ENCODE measurements at places on chromosomes 11 and 22.

- no peak for DNase-seq
Measured at GRCh38 chr11:76248210-76248609, 41.9 kb upstream of the WNT11 start.

GRCh38 chr11:66371627-66372415, at the start of gene SLC29A2:
Gene SLC29A2, minus strand, starts transcription at chr11:66371760. Its CDS starts 169 bp downstream, at chr11:66371591.
- DNase-seq: peak; percentile 71

- DNase-seq: no peak
Measured at GRCh38 chr22:27669798-27670599, 131.6 kb downstream of the MN1 start.

GRCh38 chr11:3824714-3825472, 15.9 kb downstream of the RHOG start:
- peak; percentile 67 for DNase-seq

- DNase-seq: no peak
Measured at GRCh38 chr22:23054531-23055257, 15.6 kb upstream of the GNAZ start.

DNA sequence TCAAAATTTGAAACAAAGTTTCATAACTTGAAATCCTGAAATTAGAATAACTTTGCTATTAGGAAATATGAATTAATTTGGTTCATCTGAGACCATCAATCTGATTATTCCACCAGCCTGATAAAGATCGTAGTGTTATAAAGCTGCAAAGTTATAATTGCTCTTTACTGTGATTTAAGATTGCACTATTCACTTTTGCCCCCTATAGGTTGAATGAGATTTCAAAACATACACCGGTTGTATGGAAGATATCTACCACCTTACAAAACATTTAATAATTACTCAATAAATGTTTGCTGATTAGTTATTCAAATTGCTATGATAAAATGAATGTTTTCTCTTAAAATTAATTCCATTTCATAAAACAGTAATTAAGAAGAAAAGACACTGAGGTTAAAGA, 26.1 kb downstream of the APIP start:
- no peak for DNase-seq

DNA sequence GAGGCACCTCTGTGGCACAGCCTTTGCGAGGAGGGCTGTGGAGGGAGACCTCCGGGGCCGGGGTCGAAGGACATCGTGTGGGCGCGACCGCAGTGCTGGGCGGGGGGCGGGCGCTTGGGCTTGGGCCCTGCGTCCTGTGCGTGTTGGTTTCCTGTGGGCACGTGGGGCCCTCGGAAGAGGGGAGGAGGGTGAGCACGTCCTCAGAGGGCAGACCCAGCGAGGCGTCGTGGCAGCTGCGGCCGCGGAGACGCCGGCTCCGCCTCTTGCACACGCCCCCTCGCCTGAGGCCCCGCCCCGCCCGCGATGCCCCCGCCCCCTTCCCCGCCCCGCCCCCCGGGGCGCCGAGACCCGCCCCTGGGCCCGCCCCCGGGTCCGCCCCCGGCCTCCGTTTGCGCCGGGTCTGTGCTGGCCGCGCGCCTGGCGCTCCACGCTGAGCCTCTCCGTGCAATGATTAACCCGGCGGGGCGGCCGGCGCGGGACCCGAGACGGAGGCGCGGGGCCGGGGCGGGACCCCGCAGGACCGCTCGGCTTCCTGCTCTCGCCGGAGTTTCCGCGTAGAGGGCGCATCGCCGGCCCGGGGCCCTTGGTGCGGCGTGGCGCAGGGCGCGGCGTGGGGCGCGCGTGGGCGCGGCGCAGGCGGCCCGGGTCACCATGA, at the start of gene PRR5:
Gene PRR5 (plus strand): TSS at position 381 of the 655 bp plus-strand sequence. CDS start 271 bp downstream, at position 652.
- peak; percentile 67 for DNase-seq

GRCh38 chr11:115869780-115870431, 365.7 kb upstream of the CADM1 start:
- DNase-seq: no peak

DNA sequence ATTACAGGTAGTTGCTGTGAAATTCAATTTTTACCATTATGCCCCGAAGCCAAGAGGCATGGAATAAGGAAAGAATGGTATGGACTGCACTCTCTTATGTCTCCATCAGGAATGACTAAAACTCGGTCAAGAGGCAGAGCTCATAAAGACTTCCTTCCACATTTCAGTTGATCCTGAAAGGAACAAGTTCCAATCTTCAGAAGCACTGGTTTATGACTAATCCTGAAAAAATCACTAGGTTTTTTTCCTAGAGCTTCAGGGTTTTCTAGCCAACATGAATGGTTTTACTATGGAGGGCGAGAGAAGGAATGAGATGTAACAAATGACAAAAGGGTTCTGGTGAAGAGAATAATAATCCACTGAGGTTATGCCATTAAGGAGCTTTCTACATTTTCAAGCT, 832.2 kb downstream of the NTM start:
- no peak for DNase-seq

GRCh38 chr11:38667359-38667758, 2069.3 kb upstream of the RAG2 start:
- DNase-seq: no peak

DNA sequence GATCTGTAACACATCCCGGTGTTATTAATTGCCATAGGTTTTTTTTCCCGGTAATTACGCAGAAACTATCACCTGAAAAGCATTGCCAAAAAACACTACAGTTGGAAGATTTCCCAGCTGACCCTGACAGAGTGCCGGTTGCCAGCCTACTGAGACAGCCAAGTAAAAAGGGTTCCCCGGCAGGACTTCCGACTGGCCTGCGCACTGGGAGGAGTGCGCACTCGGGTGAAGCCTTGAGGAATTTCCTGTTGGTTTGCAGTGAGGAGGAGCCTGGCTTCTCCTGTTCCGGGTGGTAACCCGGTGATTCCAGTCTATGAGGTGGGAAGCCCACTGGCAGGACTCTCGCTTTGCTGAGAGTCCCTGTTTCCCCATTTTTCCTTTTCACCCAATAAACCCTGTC, 52.1 kb downstream of the CNTF start:
- no peak for DNase-seq

DNA sequence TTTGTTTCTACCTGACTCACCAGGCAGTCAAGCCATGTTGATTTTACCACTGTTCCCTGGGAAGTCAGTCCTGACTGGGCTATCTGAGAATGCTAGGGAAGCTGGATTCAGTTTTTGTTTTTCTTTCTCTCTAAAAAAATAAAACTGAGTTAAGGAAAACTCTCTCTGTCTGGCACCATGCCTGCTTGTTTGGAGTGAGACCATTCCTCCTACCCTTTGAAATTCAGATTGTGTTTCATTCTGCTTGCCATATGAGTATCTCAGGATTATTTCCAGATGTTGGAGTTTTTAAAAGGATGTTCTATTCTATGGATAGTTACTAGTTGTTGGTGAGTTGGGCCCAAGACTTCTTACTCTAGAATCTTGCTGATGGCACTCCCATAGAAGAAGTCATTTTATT, 1917.0 kb downstream of the LRRC4C start:
- no peak for DNase-seq

DNA sequence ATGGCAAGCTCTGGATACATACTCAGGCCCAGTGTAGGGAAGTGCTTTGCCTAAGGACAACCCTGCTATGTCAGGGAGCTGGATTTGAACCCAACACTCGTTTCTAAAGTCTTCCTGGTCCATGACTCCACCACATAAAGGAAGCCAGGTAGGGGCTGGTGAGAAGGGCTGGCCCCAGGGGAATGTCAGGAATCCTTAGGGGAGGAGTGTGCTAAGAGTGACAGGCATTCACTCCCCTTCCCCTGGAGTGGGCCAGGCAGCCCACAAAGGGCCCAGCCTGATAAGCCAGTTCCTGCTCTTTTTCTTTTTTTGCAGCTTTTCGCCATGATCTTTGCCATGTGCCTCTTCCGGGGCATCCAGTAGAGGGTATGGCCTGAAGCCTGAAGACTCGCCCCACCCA, 21.9 kb downstream of the TP53I11 start:
- no peak for DNase-seq

DNA sequence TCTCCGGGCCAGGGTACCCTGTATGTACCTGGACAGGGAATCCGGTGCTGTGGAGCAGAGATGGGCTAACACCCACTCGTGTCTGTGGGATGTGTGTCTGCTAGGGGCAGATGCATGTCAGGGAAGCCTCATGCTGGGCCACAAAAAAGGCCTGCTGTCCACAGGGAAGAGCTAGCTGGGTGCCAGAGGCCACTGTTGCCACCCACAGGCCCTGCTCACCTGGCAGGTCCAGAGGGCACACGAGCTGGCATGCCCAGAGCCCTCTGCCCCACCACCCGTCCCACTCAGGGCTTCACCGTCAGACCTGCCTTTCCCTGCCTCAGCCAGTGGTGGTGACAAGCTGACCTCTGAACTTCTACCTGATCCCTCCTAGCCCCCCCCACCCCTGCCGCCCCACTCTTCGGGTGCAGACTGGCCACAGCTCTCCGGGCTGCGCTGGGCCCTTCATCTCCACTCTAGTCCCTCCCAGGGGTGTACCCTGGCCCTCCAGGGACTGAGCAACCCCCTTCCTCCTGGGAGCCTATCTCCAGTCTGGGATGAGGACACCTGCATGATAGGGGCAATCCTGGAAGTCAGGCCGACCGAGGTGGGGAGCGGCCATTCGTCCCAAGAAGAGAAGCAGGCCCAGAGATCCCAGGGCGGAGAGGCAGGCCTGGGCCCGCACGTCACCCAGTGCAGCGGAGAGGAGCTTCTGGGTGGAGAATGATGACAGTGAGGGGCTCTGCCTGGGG, 1.4 kb downstream of the SLC25A22 start:
- DNase-seq: no peak

GRCh38 chr22:40659166-40659565, 20.1 kb upstream of the MCHR1 start:
- DNase-seq: no peak

GRCh38 chr11:100647861-100648260, 39.2 kb upstream of the ARHGAP42 start:
- DNase-seq: no peak

DNA sequence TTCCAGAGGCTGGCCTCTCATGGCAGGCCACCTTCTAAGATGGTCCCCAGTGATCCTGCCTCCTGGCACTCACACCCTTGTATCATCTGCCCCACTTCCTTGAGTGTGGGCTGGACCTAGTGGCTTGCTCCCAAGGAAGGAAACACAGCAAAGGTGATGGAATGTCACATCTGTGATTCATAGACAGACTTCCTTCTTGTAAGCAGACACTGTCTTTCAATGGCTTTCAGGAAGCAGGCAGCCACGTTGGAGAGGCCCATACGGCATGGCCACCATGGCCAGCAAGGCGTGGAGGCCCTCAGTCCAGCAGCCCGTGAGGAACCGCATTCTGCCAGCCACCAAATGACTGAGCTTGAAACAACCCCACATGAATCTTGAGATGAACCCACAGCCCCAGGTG, 11.3 kb downstream of the LMO1 start:
- DNase-seq: no peak

GRCh38 chr11:127042445-127042844, 41.9 kb upstream of the KIRREL3 start:
- DNase-seq: no peak

- no peak for DNase-seq
Measured at GRCh38 chr22:29380856-29381255, 7.5 kb downstream of the AP1B1 start.

DNA sequence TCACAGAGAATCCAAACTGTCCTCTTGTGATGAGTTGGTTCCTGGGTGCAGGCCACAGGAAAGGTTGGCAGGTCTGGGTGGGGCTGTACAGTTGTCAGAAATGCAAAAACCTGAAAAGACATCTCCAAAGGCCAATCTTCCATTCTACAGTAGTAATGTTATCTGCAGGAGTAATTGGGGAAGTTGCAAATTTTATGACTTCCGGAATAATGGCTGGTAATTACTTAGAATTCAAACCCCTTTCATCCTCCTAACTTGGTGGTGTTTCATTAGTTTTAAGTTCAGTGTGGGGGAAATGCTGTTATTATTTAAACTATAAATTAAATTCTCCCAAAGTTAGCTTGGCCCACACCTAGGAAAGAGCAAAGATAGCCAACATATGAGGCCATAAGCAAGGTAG, 64.7 kb upstream of the FAT3 start:
- DNase-seq: no peak

DNA sequence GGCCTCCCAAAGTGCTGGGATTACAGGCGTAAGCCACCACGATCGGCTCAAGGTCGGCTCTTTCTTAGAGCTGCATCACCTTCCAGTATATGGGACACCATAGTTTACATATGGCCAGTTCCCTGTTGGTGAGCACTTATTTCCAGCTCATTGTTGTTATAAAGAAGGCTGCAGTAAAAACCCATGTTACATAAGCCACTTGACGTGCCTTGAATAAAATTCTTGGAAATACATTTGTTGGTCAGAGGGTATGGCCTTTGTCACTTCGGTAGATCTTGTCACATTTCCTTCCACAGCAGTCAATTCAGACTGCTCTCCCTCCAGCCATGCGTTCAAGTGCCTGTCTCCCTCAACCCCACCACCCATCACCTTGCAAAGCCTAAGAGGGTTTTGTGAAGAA, 92.9 kb downstream of the PRR5L start:
- DNase-seq: no peak

DNA sequence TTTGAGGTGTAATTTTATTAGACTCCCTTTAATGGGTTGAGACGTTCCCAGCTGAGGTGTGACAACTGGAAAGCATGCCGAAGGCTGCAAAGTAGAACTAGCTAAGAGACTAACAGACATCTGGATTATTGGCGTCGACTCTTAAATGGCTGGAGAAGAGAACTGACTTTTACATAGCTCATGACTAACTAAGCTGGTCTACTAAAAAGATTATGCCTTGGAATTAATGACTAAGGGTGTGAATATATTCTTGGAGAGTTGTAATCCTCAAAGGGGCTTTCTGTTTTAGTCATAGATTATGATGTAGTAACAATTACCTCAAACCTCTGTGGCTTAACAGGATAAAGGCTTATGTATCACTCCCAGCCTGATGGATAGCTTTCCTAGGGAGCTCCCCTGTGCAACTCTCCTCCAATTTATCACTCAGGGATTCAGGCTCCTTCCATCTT, 39.5 kb upstream of the SLC5A12 start:
- DNase-seq: no peak

GRCh38 chr22:20507253-20508066, at the start of gene MED15:
Gene MED15, plus strand, starts transcription at chr22:20507610. Its CDS starts 69 bp downstream, at chr22:20507679.
- peak; percentile 75 for DNase-seq

DNA sequence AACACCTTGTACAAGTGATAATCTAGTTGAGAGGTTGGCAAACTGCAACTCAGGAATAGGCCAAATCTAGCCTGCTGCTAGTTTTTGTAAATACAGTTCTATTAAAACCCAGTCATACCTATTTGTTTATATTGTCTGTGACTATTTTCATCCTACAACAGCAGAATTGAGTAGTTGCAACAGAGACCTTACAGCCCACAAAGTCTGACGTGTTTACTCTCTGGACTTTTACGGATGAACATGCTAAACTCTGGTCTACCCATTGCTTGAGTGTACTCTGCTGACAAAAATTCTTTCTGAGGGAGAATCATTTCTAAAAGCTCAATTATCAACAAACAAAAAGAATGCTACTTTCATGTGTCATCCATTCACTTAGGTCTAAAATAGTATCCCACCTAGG, 287.0 kb downstream of the DYNC2H1 start:
- no peak for DNase-seq

Data from stimulated activated CD8-positive, alpha-beta memory T cell treated with anti-CD3 and anti-CD28 coated beads, Interleukin-4, amount 100 ng/mL, for 4 hours (primary cell).